ENCODE measurements at places on chromosomes 13 and 19.

GRCh38 chr13:85241060-85241459, 558.2 kb downstream of the SLITRK6 start:
- DNase-seq, result no peak

DNA sequence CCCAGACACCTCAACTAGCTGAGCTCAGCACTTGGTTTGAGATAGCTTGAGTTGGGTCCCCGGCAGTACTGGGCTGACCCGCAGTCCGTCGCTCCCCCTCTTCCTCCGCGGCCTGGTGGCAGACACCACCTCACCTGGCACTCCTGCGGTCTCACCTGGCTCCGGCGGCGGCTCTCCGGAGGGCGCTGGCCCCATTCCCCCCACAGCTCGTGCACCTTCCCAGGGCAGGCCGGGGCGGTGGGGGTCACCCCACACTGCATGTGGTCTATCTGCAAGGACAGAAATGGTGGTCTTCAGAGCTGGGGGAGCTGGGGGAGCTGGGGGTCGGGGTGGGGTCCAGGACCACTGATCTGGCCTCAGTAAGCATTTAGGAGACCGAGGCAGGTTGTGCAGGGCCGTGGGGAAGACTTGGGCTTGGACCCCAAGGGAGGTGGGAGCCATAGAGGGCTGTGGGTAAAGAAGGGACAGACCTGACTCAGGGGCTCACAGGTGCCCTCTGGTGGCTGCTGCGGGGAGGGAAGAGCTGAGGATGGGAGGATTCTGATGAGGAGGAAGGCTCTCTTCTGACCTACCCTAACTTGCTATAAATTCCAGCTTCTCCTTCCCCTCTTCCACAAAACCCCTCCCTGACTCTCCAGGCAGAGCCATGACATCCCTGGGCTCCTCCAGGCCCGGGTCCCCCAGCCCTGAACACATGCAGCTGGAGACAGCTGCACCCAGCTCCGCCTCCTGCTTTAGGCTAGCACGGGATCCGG, 6.7 kb upstream of the PLIN4 start:
- peak; percentile 75 for DNase-seq

DNA sequence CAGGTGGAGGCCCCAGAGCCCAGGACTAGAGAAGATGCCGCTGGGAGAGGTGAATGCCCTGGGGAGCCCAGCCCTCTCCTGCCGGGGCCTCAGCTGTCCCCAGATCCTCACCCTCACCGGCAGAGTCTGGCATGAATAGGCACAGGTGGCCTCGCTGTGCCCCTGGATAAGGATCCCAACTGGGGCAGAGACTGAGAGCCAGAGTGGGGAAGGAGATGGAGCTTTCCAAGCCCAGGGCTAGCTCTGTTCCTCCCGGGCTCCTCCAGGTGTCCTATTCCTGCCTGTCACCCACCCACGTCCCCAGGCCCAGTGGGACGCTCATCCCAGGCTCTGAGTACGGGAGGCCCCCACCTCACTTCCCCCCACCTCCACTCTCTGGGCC, 16.5 kb downstream of the PRR36 start:
- no peak for DNase-seq

- DNase-seq, result peak; percentile 63
Measured at GRCh38 chr19:12899891-12900518, 9.0 kb downstream of the GCDH start.

DNA sequence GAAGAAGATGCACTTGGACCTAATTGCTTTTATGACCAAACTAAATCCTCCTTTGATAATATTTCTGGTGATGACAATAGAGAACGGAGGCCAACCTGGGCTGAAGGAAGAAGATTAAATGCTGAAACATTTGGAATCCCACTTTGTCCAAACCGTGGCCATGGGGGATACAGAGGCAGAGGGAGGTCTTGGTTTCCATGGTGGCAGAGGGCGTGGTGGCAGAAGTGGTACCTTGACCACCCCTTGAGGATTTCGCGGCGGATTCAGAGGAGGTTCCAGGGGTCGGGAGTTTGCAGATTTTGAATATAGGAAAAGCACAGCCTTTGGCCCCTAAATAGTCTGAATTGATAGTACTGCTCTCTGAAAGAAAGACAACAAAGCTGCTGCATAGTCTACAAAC, 7.2 kb upstream of the LILRB3 start:
- DNase-seq, result no peak

DNA sequence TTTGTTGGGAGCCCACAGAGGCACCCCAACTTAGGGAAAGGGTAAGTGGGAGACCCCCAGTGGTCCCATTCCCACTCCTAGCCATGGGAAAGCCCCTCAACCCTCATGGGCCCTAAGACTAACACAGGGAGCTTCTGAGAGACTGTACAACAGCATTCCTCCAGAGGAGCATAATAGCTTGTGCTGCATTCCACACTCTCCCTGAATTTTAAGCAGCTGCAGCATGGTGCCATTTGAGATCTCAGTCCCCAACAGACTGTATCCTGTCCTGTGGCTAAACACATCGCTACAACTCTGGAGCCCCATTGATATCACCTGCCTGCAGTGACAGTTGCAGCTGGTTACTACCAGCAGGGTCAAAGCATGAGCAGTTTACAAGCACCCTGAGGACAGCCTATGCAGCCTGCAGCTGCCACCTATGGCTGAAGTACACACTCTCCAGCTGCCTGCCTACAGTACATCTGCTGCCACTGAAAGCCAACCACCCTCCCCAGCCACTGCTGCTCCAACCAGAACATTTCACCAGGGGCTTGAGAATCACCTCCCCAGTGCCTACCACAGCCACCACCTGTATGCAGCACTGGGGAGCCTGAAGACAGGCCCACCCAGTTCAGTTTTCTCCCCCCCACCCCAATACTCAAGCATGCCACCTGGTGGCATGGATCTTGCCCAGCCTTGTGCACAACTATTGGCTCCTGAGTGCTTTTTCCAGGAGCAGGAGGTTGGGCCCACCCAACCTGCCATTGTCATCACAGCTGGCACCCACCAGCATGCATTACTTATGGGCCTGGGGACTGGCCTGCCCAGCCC, 557.3 kb downstream of the GPC5 start:
- DNase-seq, result no peak

GRCh38 chr13:78317030-78317429, 286.3 kb downstream of the POU4F1 start:
- no peak for DNase-seq

DNA sequence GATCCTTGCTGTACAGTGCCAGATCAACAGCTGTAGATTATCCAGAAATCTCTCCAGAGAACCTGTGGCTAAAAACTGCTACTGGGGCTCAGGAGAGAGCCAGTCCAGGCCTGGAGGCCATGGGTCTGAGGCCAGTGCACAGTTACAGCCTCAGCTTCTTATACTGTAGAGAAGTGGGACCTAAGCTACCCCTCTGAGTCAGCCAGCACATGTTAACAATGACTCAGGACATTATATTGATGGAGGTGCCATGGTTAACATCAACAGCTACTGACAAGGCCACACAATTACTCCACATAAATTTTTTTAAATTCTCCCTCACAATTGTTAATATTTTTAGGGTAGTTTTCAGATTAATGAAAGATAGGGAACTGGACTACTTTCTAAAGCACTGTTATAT, 138.5 kb downstream of the RBM26 start:
- no peak for DNase-seq

DNA sequence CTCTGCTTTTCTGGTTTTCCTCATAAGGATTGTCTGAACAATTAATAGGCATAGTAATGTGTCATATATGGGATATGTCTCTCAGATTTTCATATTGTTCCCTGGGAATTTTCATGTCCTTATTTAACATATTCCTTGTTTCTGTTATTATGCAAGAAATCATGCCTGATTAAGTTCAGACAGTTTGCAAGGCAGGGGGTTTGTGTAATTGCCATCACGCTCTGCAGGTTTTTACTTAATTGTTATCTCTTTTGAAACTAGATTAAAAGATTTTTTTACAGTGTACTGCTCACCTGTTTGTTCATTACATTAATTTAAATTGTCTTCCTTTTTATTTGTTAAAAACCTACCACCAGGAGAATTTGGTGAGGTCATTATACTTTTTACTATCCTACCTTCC, 1253.2 kb upstream of the PRR20A start:
- DNase-seq, result no peak

- DNase-seq, result no peak
Measured at GRCh38 chr19:8641908-8642547, 11.6 kb downstream of the NFILZ start.

GRCh38 chr13:42420304-42420703, 148.4 kb downstream of the AKAP11 start:
- peak; percentile 11 for DNase-seq

GRCh38 chr19:47618771-47619170, 9.8 kb downstream of the BICRA start:
- DNase-seq, result no peak

DNA sequence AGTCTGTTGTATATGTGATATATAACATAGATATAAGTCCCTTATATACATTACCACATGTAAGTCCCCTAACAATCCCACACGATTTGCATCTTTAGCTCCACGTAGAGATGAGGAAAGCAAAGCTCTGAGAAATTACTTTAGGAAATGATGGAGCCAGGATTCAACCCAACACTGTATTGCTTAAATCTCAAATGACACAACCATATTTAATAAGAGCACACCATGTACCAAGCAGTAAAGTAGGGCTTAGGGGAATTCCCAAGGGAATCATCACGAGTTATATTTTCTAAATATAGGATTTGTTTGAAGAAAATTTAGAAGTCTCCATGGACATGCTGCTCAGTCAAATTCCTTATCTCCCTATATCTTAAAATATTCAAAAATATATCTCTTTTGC, 61.3 kb upstream of the POMP start:
- DNase-seq, result no peak

DNA sequence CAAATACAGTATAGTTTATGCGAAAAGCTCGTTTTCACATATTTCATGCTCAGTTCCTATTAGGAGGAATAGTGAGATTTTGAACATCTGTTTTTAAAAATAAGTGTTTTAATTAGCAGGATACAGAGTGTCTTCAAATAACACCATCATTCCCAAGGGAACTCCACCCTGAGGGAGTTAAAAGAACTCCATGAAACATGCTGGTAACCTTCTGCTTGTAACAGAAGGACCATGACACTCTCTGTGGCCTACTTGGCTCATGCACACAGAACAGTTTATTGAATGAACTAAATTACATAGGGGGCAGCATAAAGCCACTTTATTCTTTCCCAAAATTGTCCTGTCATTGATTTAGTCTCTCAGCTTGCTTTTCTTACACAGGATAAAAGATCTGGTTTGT, 809.5 kb upstream of the SLITRK6 start:
- no peak for DNase-seq

DNA sequence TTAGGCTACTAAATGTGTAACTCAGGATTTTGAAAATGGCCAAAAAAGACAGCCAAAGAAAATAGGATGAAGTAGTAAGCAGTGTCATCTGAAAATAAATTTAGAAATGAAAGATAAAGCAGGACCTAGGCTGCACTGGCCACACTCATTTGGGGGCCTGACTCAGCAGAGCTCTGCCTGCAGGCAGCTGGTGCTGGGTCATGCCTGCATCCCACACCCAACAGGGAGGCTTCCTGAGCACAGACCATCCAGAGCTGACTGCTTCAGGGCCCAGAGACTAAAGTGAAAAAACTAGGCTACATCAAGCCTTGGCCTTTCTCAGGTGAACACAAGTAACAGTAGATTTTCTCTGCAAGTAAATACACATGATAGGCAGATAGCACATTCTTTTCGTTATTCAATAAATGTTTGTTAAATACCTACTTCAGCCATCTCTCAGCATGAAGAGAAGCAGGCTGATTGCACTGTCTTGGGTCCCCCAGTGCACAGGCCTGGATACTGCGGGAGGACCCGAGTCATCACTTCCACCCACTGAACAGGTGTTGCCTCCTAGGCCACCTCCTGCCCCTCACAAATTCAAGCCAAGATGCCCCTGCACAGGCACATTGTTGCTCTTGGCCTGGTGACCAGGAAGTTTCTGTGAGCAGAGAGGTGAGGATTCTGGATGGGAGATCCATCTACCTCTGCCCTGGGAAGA, 284.0 kb downstream of the OXGR1 start:
- DNase-seq, result no peak

DNA sequence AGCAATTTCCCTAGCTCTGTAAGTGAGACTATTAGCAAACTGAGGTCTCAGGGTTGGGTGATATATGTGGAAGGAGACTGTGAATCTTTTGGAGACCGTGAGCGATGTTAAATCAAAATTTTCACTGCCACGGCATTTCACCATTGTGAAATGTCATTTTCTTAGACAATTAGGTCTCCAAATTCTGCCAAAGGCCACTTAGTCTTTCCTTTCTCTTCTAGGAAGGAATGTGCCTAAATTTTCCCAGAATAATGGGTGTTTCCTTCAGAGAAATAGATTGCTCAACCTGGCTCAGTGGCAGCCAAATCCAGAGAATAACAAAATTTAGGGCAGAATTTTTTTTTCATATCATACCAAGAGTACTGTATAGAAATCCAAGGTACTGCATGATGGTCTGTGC, 64.5 kb upstream of the SCEL start:
- DNase-seq, result no peak

GRCh38 chr13:73248711-73249580, 190.1 kb downstream of the KLF5 start:
- DNase-seq, result no peak

GRCh38 chr13:40137400-40137799, 481.9 kb downstream of the COG6 start:
- no peak for DNase-seq

DNA sequence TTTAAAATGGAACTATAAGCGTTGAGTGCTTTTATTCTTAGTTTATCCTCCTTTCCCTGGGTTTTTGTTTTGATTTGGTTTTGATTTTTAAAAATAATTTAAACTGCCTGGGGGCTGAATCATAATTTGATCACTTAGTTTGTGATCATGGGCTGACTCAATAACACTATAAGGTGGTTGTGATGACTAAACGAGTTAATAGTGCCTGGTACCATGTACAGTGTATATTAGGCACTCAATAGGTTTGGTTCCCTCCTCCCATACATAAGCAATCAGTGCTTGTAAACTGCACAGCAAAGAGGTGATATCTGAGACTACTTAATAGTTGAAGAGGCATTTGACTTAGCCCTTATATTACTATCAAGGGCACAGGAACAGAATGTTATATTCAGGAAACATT, 200.9 kb upstream of the RFC3 start:
- DNase-seq, result no peak

- no peak for DNase-seq
Measured at GRCh38 chr19:46006411-46006810, 11.1 kb downstream of the CCDC61 start.

DNA sequence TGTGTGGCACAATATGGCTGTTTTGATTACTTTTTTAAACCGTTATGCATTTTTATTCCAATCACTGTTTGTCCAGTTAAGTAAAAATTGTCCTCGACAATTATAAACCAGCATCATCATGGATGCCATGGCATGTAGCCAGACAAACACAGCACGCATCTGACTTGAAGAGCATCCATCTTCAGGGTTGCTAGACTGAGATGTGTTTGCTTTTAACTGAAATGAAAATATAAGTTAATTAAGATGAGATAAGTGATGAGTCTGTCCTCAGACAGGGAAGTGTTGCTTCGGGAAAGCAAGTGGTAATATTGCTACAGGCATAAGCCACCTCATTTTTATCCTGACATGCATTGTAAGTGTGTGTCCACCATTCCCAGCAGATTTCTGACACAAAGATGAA, 92.8 kb upstream of the TPP2 start:
- no peak for DNase-seq
